ENCODE measurements at places on chromosomes 5 and 9. TPM values are rescaled to one million over a fixed set of nuclear protein-coding genes. Genes with fewer than 3 reads are reported as not detected.

GRCh38 chr5:82068723-82069122, 96.9 kb downstream of the ATG10 start:
- no peak for DNase-seq
- no peak overlapping the region for H3K4me3 ChIP-seq
- H3K36me3 ChIP-seq: no peaks in the 10 kb centered on the region
- H3K27me3 ChIP-seq: no peaks in the 10 kb centered on the region
- H3K27ac ChIP-seq: no peak overlapping the region

GRCh38 chr9:2230362-2230761, 215.2 kb downstream of the SMARCA2 start:
- H3K36me3 ChIP-seq: no peaks in the 10 kb centered on the region
- H3K27me3 ChIP-seq: no peaks in the 10 kb centered on the region
- no peak for DNase-seq
- H3K4me3 ChIP-seq: no peak overlapping the region
- H3K27ac ChIP-seq: no peak overlapping the region

- no peak for DNase-seq
- no peaks in the 10 kb centered on the region for H3K36me3 ChIP-seq
- H3K4me3 ChIP-seq: no peak overlapping the region
- H3K27me3 ChIP-seq: no peaks in the 10 kb centered on the region
Measured at GRCh38 chr9:20315677-20316076, 306.6 kb downstream of the MLLT3 start.

Gene GABRA6
- total RNA-seq: not detected

Gene TERT
- total RNA-seq: 0.91 TPM

DNA sequence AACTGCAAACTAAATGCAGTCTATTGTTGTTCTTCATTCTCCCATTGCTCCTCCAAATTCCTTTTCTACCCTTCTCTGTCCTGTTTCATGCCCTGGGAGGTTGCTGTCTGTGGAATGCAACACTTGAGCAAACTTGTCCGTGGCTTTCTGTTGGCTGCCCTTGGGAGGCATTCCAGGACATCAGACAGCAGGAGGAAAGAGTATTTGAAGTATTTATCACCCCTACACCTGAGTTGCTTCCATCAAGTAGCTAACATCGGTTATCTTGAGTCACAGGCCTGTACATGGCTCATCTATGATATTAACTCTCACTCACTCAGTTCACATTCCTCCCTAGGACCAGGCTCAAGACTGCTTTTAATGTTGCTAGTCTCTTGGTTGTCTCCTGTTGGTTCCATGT, 803.4 kb upstream of the CDH6 start:
- no peak for DNase-seq
- no peak overlapping the region for H3K4me3 ChIP-seq
- no peaks in the 10 kb centered on the region for H3K4me1 ChIP-seq
- no peaks in the 10 kb centered on the region for H3K36me3 ChIP-seq
- H3K27ac ChIP-seq: no peak overlapping the region

GRCh38 chr9:108953983-108954574, 19.9 kb downstream of the ABITRAM start:
- no peaks in the 10 kb centered on the region for H3K27me3 ChIP-seq
- no peaks in the 10 kb centered on the region for H3K4me1 ChIP-seq
- no peak overlapping the region for H3K4me3 ChIP-seq

Gene OR1Q1
- total RNA-seq: not detected

Gene ACTBL2
- total RNA-seq: 0.13 TPM

DNA sequence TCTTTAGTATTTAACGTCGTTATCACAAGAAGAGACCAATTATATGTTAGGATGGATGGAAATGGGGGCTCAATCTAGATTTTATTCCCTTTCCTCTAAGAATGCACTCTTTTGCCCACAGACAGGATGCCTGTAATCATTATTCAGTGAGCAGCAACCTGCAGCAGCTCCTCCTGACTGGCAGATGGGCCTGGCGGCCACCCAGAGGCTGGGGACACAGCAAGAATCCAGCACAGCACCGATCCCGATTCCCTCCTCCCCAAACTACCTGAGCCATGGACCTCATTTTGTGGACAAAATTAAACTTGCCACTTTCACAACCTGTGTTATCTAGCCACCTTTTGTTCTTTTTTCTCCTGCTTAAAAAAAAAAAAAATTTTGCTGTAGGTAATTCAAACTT, 101.0 kb downstream of the USP20 start:
- H3K27me3 ChIP-seq: no peaks in the 10 kb centered on the region
- H3K4me3 ChIP-seq: no peak overlapping the region
- H3K27ac ChIP-seq: no peak overlapping the region
- no peak for DNase-seq
- peaks cover 5% of the 10 kb centered on the region for H3K4me1 ChIP-seq
- no peaks in the 10 kb centered on the region for H3K36me3 ChIP-seq

DNA sequence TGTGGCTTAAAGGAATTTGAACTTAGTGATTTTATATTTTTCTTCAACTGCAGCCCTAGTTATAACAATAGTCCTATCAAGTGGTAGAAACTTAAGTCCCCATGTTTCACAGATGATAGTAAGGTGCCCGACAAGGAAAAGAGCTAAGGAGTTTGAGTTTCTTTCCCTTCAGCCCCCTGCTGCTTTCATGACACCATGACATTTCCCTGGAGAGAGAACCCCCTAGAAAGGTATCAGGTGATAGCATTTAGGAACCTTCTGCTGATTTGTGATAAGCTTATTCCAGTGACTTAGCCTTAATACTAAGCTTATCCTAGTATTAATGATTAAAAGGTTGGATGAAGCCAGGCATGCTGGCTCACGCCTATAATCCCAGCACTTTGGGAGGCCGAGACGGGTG, 623.8 kb upstream of the TYRP1 start:
- DNase-seq: no peak
- H3K27ac ChIP-seq: no peak overlapping the region
- no peak overlapping the region for H3K4me3 ChIP-seq
- no peaks in the 10 kb centered on the region for H3K4me1 ChIP-seq
- no peaks in the 10 kb centered on the region for H3K27me3 ChIP-seq
- no peaks in the 10 kb centered on the region for H3K36me3 ChIP-seq

- H3K27me3 ChIP-seq: no peaks in the 10 kb centered on the region
- peak; percentile 86 for DNase-seq
- no peaks in the 10 kb centered on the region for H3K36me3 ChIP-seq
- no peak overlapping the region for H3K4me3 ChIP-seq
- no peaks in the 10 kb centered on the region for H3K4me1 ChIP-seq
- no peak overlapping the region for H3K27ac ChIP-seq
Measured at GRCh38 chr5:140372971-140373487, 13.0 kb downstream of the SLC4A9 start.

- H3K36me3 ChIP-seq: peaks cover 42% of the 10 kb centered on the region
- no peaks in the 10 kb centered on the region for H3K4me1 ChIP-seq
- H3K27me3 ChIP-seq: no peaks in the 10 kb centered on the region
Measured at GRCh38 chr9:132894862-132895835, 16.5 kb downstream of the SPACA9 start.

DNA sequence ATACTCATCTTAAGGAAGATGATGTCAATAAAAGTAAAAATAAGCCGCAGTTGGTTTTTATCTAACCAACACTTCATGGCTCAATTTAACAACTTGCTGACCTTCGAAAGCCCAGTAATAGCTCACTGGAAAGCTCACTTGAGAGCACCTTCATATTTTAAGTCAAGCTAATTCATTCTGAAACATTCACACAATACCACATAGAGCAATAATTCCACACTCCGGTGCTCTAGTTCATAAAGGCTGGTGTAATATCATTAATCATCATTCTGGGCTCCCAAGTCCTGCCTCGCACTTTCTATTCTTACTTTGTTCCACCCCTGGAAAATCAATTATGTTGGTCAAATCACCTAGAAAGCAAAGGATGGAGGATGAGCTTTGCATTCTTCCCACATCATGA, 74.4 kb downstream of the ELAVL2 start:
- no peaks in the 10 kb centered on the region for H3K4me1 ChIP-seq
- H3K27ac ChIP-seq: no peak overlapping the region
- H3K27me3 ChIP-seq: no peaks in the 10 kb centered on the region
- DNase-seq: no peak

DNA sequence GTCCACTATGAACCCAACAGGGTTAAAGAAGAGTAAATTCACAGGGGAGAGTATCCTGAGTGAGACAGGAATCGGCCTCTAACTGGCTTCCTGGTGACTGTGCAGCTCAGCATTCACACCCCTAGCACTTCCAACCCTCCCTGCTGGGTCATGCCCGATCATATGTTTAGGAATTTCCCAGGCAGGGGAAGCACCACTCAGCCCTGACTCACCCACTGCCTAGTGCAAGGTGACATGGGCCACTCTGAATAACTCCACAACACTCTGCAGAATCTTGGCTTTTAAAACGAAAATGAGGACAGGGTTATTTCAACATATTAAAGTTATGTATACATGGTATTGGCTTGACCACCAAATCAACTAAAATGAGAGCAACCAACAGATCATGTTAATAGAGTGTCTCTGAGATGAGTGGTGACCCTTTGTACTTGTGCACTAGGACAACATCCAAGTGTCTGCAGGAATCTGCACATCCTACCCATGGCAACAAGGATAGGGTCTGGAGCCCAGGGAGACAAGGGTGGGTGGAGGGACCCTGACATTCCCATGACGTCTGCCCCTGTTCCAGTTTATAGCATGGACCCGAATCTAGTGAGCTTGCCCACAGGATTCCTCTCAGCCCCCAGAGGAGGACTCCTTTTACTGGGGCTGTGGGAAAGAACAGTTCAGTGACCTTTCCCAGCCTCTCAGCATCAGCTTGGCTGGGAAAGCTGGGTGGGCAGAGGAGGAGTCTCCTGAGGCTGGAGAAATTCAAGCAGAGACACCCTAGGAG, 485.8 kb downstream of the SEMA5A start:
- no peak overlapping the region for H3K27ac ChIP-seq
- DNase-seq: no peak
- no peaks in the 10 kb centered on the region for H3K27me3 ChIP-seq
- H3K36me3 ChIP-seq: no peaks in the 10 kb centered on the region
- H3K4me1 ChIP-seq: no peaks in the 10 kb centered on the region

Gene NEUROG1
- not detected for total RNA-seq

Gene BAAT
- 0.09 TPM for total RNA-seq

DNA sequence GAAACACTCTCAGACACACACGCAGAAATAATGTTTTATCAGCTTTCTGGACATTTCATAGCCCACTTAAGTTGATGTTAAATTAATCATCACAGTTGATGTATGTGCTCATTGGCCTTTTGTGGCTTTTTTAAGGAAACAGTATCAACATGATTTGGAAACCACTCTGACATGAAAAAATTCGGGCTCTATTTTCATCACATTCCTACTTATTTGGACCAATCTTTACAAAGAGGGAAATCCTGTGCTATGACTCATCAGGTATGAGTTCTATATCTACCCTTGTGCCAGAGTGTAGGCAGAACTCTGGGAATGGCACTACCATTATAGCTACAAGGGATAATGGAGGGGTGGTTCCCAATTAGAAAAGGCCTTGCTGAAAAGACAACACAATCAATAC, 388.4 kb upstream of the PTGER4 start:
- DNase-seq: no peak
- no peaks in the 10 kb centered on the region for H3K36me3 ChIP-seq
- H3K27ac ChIP-seq: no peak overlapping the region

Gene PCDHB9
- 2.4 TPM for total RNA-seq

GRCh38 chr5:172175263-172175719, 12.7 kb downstream of the STK10 start:
- peaks cover 17% of the 10 kb centered on the region for H3K4me1 ChIP-seq
- no peak overlapping the region for H3K27ac ChIP-seq
- no peak for DNase-seq
- H3K36me3 ChIP-seq: no peaks in the 10 kb centered on the region

GRCh38 chr5:107560377-107560776, 110.4 kb downstream of the EFNA5 start:
- no peak for DNase-seq
- H3K4me3 ChIP-seq: no peak overlapping the region
- H3K27ac ChIP-seq: no peak overlapping the region
- H3K4me1 ChIP-seq: no peaks in the 10 kb centered on the region

Gene PCDHB1
- total RNA-seq: 0.50 TPM

Data from kidney (tissue), 22 donors.